ENCODE measurements at places on chromosomes 13 and 19.

DNA sequence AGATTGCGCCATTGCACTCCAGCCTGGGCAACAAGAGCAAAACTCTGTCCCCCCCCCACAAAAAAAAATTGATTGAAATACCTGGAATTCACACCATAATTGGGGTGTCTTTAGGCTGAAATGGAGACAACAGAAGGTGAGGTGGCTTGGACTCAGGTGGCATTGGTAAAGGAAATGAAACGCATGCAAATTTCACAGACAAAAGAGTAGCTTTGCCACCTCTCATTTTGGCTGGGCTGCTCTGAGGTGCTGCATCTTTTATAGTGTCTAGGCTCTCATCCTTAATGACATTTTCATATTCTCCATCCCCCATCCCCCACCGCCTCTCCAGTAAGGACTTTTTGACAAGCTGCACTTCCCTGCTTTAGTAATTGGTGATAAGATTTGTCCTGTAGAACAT lies 6.9 kb downstream of the UBE2L5 start:
- no peak for DNase-seq

- DNase-seq = no peak
Measured at GRCh38 chr19:41431426-41432386, 4.5 kb upstream of the B3GNT8 start.

- DNase-seq = no peak
Measured at GRCh38 chr13:34164582-34164981, 346.6 kb downstream of the RFC3 start.

- DNase-seq = no peak
Measured at GRCh38 chr13:40597735-40598365, 68.6 kb downstream of the FOXO1 start.

GRCh38 chr13:95627590-95627989 lies 16.9 kb downstream of the DZIP1 start:
- DNase-seq = no peak

GRCh38 chr13:65990684-65991083 lies 1239.5 kb downstream of the PCDH9 start:
- DNase-seq = no peak

- no peak for DNase-seq
Measured at GRCh38 chr13:24648983-24649687, 31.1 kb upstream of the ATP12A start.

- no peak for DNase-seq
Measured at GRCh38 chr13:53537586-53537985, 509.0 kb downstream of the OLFM4 start.

GRCh38 chr13:51325837-51326236 lies 13.7 kb upstream of the SERPINE3 start:
- no peak for DNase-seq

DNA sequence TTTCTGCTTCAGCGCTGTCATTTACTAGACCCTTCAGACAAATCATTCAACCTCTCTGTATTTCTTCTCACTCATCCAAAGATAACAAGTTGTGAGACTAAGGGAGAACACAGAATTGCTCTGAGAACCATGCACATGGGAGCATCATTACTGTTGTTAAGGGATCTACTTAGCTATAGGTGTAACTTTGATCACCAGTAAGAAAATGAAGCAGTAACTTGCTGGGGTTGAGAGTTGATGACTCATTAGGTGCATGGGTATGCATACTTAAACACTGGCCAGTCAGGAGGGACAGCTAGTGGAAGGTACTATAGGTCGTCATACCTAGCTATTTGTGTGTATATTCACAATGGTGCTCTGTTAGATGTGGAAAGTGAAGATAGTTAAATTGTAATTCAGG lies 61.5 kb downstream of the B3GLCT start:
- no peak for DNase-seq

GRCh38 chr19:46542428-46543230 lies 47.0 kb upstream of the PNMA8B start:
- no peak for DNase-seq

DNA sequence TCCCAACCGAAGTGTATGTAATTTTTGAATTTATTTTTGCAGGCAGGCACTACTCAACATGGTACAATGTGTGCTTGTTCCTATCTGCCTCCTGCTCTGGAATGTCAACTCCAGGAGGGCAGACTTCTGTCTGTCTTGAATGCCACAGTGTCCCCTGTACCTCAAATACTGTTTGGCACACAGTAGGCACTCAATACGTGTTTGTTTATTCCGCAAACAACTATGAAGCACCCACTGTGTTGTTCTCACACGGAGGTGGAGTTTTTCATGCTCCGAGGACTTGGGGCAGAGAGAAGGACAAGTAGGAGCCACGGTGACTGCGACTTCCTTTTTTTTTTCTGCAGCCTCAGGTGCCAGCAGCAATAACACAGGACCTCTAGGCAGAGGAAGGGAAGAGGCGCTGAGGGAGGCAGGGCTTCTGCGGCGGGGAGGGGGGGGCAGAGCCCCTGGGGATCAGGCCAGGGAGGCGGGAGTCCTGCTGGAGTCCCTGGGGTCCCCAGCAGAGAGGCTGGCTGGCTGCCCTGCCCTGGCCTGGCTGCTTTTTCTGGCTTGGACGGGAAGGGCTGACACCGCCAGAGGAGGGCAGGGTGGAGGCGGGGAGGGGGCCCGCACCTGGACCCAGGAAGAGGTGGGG lies 29.3 kb upstream of the TNFAIP8L1 start:
- no peak for DNase-seq
